ENCODE measurements at places on chromosomes 2 and 18.

DNA sequence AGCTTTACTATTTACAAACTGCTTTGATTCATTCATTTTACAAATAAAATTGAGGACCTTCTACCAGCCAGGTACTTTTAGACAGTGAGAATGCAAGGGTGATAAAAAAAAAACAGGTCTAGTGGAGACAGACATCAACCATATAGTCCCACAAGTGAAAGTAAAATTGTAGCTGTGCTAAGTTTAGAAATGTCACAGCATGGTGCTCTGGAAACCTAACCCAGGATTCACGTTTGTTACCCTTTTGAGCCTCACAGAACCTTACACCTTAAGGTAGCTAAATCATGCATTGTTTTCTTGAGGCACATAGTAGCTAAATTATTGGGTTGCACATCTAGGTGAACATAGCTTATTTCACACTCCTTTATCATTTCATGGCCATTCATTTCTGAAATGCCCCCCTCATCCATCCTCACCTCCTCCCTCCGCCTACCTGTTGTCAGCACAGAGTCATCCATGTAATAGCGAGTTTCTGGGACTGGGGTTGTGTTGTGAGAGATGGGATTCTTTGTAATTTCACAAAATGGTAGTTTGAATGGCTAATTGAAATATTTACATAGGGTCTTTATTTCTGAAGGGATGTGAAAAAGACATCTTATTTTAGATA lies 7.1 kb downstream of the MTA3 start:
- no peak for DNase-seq

DNA sequence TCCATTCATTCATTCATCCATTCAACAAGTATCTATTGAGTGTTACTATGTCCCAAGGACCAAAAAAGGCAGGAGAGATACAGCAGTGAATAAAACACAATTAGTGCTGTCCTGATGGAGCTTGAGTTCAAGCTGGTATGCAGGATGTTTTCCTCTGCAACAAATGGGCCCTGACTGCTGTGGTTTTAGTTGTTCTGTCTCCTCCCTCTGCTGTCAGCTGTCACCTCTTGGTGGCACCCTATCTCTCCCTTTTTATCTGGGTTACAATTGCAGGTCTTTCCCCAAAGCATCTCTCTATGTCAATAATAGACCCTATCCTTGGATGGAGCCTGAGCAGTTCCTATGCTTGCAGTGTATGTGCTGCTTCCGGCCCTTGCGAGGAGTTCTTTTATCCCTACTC lies 304.8 kb downstream of the PDE11A start:
- DNase-seq: no peak

GRCh38 chr2:28955467-28955866 lies 25.6 kb upstream of the TOGARAM2 start:
- no peak for DNase-seq

DNA sequence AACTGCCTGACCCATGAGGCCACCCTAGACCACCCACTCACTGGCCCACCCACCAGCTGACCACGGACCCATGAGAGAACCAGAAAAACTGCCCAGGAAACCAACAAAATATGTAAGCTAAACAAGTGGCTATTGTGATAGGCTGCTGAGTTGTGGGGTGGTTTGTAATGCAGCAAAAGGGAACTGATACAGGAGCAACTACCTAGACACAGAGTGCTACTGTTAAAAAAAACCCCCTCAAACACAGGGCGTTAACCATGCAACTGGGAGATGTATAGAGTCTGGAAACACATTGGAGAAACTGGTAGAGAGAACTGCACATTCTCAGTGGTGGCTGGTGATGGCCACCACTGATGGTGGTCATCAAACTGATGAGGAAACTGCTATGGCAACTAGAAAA lies 206.3 kb upstream of the GYPC start:
- DNase-seq: no peak

- no peak for DNase-seq
Observed at GRCh38 chr18:75483662-75484061, 56.2 kb upstream of the SMIM21 start.

DNA sequence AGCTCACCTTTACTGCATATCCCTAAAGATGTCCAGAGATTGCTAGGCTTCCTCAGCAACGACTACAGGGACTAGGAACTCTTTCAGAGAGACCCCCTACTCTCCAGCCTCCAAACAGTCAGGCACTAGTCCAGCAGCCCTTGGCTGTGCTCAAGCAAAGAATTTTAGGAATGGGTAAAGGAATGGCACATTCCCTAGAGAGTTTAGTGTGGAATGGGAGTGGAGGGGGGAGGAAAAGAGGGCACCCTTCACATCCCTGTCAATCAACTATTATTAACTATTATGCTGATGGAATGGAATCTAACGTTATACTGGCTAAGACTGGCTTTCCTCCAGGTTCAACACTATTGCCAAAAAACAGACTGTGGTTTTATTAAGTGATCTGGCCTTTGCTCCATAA lies 64.8 kb downstream of the IKZF2 start:
- no peak for DNase-seq

DNA sequence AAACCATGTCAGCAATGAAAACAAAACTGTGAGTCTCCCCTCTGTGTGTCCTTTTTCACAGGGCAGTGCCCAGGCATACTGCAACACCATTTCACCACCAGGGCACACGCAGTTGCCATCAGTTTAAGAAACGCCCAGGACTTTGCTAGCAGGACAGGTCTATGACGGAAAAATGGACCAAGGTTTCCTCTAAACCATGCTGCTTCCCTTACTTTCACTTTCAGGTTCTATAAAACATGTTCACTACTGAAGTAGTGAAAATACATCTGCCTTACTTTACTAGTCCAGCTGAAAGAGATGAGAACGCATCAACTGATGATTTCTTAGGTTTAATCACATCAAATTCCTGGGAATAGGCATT lies 110.5 kb downstream of the TCF4 start:
- no peak for DNase-seq

DNA sequence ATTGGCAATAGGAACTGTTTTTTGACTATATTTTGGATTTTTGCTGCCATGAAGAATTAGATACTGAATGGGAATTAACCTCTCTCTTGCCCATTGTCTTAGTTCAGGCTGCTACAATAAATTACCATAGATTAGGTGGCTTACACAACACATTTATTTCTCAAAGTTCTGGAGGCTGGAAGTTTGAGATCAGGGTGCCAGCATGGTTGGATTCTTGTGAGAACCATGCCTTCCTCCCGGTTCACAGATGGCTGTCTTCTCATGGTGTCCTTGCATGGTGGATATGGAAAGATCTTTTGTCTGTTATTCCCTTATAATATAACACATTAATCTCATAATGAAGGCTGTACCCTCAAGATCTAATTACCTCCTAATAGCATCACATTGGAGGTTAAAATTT lies 836.4 kb downstream of the SLC4A3 start:
- DNase-seq: no peak

GRCh38 chr2:7835151-7835550 lies 846.7 kb upstream of the ID2 start:
- no peak for DNase-seq

- no peak for DNase-seq
Observed at GRCh38 chr2:10193851-10194820, 71.6 kb downstream of the RRM2 start.

GRCh38 chr18:26477828-26478466 lies 70.4 kb downstream of the KCTD1 start:
- no peak for DNase-seq

GRCh38 chr18:29326214-29326613 lies 1149.3 kb upstream of the CDH2 start:
- DNase-seq: no peak

- DNase-seq: peak; percentile 40
Observed at GRCh38 chr18:58247363-58247834, 203.4 kb downstream of the NEDD4L start.

- no peak for DNase-seq
Observed at GRCh38 chr18:58970943-58971790, 106.5 kb downstream of the ZNF532 start.

DNA sequence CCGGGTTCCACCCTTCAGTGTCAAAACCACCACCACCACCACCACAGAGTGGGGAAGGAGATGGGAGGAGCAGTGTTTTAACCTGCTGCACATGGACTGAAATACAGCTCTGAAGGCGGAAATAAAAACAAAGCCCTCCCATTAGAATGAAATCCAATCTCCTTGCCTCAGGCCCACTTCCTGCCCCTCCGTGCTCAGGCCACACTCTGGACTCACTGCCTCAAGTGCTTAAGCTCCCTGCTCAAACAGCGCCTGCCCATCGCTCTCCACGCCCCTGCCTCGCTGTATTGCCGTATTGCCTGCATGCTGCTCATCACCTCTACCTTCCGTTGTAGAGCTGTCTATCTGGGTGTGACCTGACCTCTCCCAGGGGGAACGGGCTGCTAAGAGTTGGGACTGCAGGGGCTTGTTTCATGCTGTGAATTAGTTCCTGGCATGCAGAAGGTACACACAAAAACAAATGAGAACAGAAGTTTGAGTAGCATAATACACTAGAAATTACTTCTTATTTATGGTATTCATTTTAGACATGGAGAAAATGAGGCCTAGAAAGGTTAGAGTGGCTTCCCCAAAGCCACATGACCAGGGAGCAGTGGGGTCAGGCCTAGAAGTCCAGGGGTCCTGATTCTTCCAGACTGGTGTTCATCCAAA lies 31.6 kb upstream of the NEB start:
- DNase-seq: peak; percentile 62

DNA sequence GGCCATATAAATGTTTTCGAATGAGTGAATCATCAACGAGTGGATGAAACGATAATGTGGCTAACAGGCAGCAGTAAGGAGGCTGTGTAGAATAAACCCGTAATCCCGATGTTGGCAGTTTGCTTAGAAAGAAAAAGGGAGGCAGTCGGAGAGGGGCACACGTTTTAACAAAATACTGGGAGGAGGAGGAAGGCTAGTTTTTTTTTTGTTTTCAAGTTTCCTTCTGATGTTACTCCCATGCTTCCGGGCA lies 476 bp upstream of the MSH2 start:
- DNase-seq: no peak

GRCh38 chr2:25482341-25482740 lies 140.6 kb upstream of the DNMT3A start:
- no peak for DNase-seq

DNA sequence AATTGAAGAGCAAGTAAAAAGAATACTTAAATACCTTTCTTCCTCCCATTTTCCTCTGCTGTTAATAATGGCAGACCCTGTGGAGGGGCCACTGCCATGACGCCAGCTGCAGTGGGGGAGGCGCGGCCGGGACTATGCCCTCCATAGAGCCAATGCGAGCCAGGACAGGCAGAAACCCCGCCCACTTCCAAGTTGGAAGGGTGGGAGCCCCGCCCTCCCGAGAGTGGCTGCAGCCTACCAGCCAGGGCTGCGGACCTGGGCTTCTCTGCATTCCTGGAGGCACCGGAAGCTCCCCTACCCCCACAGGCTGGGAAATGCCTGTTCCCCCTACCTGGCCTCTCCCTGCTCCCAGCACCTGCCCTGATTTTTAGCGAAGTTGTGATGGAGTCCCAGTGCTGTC lies 439.4 kb upstream of the CDH19 start:
- DNase-seq: peak; percentile 6

- no peak for DNase-seq
Observed at GRCh38 chr18:58438161-58438957, 190.5 kb downstream of the ALPK2 start.

DNA sequence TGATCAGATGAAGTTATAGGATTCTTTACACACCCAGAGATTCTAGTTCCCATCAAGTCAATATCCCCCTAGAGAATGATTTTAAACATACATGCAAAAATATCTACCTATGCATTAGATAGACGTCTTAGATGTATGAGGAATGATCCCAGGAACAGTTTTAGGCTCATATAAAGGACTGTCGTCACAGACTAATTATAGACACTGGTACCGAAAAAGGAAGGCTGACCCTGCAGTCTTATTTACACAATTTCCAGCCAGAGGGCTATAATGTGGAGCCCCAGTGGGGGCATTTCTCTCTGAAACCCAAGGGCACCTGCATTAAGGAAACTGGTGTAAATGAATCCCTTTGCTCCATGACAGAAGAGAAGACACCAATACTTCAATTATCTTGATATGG lies 170.4 kb downstream of the ZNF521 start:
- DNase-seq: no peak

GRCh38 chr18:69895066-69896047 lies 52.3 kb downstream of the CD226 start:
- no peak for DNase-seq

- DNase-seq: no peak
Observed at GRCh38 chr2:112003576-112004252, 51.4 kb upstream of the TMEM87B start.

DNA sequence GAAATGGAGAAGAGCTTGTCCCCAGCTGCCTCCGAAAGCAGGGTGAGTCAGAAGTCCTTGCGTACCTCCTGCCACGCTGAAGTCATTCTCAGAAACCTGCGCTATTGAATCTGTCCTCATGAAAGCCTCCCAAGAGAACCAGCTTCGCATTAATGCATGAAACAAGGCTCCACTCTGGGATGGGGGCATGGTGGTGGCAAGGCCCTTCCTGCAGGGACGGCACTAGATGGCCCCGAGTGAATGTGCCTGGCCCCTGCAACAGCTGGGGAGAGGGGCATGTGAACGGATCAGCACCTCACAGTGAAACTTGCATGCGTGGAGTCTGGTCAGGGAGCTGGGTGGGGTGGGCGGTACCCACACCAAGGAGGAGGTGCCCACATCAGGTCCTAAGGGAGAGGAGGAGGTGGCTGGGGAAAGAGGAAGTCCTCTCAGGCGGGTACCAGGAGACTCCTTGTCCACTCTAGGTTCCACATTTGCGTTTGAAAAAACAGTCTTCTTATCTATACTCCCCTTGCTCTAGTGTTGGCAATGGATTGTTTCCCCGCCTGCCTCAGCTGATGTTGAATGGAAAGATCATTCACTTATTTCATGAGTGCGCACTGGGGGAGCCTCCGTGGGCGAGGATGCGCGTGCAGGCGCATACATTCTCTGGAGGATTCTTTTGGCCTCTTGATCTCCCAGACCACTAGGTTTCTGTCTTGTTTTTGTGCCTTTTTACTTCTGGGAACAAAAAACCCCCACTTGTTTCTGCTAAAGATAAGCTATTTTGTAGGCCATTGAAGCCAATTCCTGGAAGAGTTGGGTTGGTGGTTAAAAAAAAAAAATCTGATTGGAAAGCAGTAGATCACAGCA lies 104.7 kb downstream of the KLHL29 start:
- no peak for DNase-seq

DNA sequence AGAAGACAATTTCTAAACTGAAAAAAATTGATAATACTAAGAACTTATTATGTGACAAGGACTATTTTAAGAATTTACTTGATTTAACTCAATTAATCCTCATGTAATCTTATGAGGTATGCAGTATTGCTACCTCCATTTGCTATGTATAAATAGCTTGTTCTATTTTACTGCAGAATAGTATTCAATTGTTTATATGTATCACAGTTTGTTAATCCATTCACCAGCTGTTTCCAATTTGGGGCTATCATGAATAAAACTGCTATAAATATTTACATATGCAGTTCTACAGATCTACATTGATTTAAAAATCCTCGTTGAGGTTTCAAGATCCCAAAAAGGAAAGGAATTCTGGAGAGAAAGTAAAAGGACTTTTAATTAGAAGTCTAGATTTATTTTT lies 54.8 kb upstream of the DOCK10 start:
- no peak for DNase-seq

DNA sequence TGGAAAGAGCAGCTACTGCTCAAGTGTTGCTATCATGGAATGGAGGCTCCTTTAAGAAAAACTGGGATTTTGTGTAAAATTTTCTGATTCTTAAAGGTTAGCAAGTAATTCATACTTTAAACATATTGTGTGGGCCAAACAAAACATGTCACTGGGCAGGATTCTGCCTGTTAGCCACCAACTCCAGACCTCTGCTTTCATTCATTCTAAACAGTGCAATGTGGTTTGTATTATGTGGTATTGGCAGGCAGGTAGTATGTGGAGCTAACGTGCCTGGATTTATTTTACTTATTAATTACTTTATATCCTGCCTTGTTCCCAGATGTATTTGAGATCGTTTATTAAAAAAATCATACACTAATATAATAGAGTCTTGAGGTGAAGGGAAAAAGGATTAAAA lies 1521.3 kb upstream of the ACVR2A start:
- no peak for DNase-seq

Measured in nephron progenitor cell (in vitro differentiated cells).